ENCODE measurements at places on chromosomes 3 and 15.

- no peak for DNase-seq
Observed at GRCh38 chr3:3600665-3601340, 198.4 kb upstream of the LRRN1 start.

- no peak for DNase-seq
Observed at GRCh38 chr3:16073203-16073602, 101.3 kb upstream of the GALNT15 start.

- peak; percentile 63 for DNase-seq
Observed at GRCh38 chr3:134426660-134427181, 52.5 kb upstream of the AMOTL2 start.

DNA sequence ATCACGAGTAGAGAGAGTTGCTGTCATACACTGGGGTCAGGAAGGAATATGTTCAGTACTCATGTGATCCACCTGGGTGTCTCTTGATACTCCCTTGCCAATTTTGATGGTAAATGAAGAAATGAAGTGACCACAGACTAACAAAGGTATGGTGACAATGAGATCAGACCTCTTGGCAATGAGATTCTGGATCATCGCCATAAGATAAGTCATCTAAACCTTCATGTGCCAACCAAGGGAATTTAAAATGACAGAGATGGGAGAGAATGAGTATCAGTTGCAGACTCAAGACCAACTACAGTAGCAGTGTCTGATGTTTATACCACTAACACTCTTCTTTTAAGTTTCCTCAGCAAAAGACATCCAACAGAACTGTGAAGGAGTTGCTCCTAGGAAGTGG lies 601.0 kb downstream of the MECOM start:
- DNase-seq = no peak

DNA sequence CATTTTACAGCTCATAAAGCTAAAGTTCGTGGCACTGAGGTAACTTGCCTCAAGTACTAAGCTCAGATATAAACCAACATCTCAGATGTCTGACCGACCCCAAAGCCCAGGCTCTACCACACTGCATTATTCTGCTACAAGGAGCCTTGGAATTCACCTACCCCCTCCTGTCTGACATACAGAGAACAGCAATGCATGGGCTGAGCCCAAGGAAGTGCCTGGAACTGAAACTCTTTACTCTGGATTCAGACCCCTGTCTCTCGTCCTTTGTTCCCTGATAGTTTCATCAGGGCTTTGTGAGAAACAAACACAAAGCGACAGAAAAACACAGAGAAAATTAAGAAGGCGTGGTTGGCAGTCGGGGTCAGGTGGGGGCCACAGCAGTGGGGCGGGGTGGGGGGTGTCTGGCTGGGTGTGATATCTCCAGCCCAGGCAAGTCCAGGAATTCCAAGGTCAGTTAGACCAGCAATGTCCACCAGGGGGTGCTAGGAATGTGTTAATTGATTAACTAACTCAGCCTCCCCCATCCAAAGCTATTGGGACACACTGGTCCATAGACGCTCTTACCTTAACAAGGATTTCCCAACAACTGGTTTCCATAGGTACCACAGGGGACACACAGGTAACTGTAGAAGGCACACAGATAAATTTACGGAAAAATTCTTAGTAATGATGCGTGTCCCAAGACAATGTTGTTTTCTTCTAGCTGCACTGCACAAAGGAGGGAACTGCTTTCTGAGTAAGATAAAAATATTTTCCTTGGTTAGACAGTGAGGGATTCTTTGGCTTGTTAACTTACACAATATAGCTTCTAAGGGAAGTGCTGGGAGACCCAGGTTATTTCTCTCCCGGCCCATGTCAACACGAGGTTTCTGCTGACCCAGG lies 18.8 kb upstream of the SSUH2 start:
- peak; percentile 74 for DNase-seq
